NCI-H2029 treated with DMSO at 0.1 percent for 48 hours (cell line): ENCODE measurements at places on chromosomes 11 and 22.
A peak's percentile ranks its signal among the peaks of the same experiment; 100 is the strongest.

DNA sequence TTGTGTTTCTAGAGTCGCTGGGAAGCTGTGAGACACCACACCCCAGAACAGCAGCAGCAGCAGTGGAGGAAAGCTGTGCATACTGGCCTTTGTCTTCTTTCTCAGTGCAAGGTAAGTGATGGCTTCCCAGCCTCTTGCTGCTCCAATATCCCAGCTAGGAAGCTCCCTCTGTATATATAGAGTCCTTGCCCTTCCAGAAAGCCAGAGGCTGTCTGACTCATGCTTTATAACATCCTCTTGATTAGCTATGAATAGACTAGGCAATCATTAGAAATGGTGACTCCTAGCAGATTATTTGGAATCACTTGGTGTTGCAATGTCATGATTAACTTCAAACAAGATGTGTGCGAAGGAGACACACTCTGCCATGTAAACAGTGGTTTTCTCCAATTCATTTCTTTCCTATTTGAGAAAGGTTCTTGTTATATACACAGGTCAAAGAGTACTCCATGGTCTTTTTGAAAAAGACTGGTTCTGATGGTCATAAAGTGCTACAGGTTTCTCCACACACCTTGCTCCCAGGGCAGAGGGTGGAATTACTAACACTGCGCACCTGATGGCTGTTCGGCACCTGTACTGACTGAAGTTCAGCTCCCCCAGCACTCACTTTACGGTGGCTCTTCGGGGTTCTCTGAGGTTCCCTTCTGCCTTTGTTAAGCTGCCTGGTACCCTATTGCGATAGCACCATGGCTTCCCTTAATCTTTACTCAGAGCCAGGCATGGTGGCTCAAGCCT lies at the start of gene MMP1:
Gene MMP1, minus strand, starts transcription at position 149 of the 735 bp plus-strand sequence. Its CDS starts 68 bp downstream, at position 81.
- no peak for DNase-seq

DNA sequence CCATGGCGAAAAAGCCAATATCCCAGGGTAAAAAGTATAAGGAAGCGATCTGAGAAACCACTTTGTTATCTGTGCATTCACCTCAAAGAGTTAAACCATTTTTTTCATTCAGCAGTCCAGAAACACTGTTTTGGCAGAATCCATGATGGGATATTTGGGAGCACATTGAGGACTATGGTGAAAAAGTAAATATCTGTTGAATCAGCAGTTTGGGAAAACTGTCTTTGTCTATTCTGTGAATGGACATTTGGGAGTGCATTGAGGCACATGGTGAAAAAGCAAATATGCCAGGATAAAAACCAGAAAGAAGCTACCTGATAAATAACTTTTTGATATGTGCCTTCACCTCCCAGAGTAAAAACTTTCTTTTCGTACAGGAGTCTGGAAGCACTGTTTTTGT lies 187.4 kb downstream of the OR4A47 start:
- DNase-seq = no peak

DNA sequence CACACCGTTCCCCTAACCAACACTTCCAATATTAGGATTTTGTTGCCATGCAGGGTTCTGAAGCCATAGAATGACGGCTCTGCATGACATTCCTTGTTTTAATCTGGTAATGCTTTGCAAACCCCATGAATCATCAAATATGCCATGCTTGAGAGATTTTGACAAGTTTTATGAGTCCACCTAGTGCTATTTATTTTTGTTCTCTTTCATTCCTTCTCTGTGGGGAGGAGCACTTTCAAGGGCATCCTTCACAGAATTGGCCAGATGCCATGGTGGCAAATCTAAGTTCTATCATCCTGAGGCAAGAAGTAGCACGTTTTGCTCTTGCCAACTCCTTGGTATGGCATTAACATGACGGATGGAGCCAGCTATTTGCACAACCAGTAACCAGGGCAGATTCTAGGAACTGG lies 268.4 kb downstream of the FAM76B start:
- DNase-seq = no peak

GRCh38 chr11:81000334-81000733 lies 1559.5 kb upstream of the TENM4 start:
- DNase-seq = no peak

- DNase-seq = no peak
Observed at GRCh38 chr11:12460466-12460865, 83.1 kb downstream of the PARVA start.

GRCh38 chr11:10540546-10540914 lies 457 bp downstream of the RNF141 start:
- DNase-seq = no peak

DNA sequence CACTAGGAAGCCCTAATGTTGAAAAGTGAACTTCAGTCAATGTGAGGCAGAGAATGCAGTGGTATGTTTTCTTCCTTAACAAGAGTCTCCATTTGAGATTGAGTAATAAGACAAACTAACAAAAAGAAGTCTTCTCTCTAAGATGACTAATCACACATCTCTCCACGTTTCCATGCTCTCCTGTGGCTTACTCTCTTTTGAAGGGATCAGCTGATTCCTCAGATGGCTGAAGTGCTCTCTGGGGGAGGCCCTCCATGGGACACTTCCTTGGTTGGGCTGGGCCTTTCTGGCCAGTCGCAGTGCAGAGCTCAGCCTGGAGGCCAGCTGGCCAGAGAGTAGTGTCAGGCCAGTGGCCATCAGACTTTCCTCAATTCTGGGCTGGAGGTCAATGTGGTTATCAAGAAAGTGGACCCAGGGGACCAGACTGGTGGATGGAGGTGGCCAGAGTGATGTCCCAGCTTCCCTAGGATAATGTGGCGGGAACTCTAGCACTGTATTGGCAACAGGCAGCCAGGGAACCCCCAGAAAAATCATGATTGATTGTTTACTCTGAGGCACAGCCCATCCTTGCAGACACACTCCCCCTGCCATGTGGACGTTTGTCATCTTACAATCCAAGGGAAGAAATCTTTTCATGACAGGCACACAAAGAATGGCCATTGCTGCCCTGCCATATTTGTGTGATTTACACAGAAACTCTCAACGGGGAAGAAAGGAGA lies 14.5 kb downstream of the CSRP3 start:
- DNase-seq = no peak

- no peak for DNase-seq
Observed at GRCh38 chr11:27816197-27816596, 115.9 kb upstream of the BDNF start.

DNA sequence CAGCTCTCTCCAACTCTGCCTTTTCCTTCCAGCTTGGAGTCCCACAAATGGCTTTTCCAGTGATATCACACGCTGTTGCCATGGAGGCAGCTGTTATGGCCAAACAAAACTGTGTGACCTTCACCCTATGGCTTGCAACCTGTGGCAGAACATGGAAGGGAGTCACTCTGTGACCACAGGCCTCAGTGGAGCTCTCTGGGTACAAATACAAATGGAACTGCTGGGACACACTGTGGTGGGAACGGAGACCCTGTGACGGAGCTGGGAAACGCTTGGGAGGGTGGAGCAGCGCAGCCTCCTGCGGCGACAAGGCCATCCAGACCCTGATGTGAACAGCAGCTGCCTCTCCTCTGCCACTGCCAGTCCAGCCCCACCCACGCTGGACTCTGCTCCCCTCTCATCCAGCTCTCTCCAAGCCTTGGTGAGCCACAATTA lies 162.5 kb downstream of the ETS1 start:
- no peak for DNase-seq

- no peak for DNase-seq
Observed at GRCh38 chr11:2563213-2564007, 118.6 kb downstream of the KCNQ1 start.

GRCh38 chr22:17846326-17846992 lies 72.2 kb upstream of the BID start:
- DNase-seq = no peak

GRCh38 chr11:120867024-120867423 lies 156.9 kb upstream of the TBCEL start:
- no peak for DNase-seq

- DNase-seq = no peak
Observed at GRCh38 chr11:17273668-17274282, 2.8 kb upstream of the NUCB2 start.

DNA sequence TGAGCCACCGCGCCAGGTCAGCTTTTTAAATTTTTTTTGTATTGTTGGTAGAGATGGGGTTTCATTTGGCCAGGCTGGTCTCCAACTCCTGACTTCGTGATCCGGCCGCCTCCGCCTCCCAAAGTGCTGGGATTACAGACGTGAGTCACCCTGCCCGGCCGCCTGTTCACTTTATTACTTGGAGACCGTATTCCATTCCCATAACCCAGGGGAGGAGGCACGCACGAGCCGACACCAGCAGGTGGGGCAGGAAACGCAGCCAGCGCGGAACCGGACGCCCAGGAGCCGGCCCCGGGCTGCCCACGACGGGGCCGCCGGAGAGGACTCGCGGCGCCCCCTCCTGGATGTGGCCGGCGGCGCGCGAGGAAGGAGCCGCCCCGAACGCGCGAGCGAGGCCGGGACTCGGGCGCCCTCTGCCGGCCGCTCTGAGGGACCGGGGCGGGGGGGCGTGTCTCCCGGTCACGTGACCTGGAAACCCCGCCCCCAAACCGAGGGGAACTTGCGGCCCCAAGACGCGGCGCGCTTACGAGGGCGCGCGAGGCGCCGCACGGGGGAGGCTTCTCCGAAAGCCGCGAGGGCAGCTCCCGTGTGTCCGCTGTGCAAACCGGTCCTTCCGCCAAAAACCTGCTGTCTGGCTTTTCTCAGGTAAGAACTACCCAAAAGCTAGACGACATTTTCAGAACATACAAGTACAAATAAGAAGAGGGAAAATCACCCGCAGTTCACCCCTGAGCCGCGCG lies 11.6 kb upstream of the RNH1 start:
- DNase-seq = peak; percentile 20

DNA sequence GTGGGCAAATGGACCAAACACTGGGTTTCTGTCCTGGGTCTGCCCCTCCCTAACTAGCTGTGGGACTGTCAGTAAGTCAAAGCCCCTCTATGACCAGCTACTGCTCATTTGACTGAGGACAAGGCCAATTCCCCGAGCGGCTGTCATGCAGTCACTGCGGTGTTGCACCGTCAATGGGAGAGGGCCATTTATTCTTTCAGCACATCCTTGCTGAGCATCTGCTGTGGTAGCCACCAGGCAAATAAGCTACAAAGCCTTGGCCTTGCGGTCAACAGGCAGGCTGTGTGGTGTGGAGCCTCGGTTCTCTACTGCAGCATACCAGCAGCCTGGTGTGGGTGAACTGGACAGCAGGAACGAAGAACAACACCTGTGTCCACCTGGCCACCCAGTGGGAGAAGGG lies 25.8 kb upstream of the SERPIND1 start:
- DNase-seq = no peak

- no peak for DNase-seq
Observed at GRCh38 chr22:26134654-26135330, 34.5 kb upstream of the SEZ6L start.

DNA sequence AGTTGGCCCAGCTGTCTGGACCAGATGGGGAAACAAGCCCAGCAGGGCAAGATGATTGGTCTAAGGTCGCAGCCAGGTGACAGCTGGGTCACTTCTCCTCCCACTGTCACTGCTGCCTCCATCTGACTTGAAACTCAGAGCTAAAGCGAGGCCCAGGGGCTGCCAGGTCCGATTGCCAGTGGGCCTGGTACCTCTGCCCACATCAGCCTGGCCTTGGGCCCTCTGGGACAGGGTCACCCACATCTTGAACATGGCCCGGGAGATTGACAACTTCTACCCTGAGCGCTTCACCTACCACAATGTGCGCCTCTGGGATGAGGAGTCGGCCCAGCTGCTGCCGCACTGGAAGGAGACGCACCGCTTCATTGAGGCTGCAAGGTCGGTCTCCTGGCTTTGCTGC lies 5.8 kb downstream of the SSH3 start:
- no peak for DNase-seq

DNA sequence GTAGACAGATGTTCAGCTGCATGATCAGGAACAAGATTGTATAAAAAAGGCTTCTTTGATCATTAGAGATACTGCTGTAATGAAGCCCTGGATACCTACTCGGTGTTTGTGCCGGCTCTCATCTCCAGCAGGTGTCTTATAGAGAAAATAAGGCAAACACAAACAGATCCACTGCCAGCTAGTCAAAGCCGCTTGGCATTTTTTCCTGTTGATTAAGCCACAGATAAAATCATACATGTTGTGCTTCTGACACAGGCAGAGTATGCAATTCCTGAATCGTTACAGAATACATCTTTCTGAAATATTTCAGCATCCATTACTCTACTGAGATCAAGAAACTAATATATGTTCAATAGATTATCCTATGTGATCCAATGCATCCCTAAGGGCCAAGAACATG lies 206.9 kb downstream of the CADM1 start:
- DNase-seq = no peak

DNA sequence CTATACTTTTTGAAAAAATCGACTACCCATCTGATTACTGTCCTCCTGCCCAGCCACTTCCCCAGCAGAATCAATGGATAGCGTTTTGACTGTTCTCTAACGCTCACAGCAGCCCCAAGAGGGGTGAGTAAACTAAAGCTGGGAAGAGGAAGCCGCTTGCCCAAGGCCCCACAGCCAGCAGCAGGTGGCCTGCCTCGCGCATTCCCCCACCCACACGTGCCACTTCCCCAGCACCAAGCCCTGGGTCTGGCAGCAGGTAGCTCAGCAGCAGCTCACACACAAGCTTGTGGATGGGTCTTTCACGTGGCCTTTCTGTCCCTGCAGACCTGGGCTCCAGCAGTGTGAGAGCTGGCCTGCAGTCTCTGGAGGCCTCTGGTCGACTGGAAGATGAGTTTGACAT lies 34.3 kb downstream of the TOM1 start:
- DNase-seq = no peak

DNA sequence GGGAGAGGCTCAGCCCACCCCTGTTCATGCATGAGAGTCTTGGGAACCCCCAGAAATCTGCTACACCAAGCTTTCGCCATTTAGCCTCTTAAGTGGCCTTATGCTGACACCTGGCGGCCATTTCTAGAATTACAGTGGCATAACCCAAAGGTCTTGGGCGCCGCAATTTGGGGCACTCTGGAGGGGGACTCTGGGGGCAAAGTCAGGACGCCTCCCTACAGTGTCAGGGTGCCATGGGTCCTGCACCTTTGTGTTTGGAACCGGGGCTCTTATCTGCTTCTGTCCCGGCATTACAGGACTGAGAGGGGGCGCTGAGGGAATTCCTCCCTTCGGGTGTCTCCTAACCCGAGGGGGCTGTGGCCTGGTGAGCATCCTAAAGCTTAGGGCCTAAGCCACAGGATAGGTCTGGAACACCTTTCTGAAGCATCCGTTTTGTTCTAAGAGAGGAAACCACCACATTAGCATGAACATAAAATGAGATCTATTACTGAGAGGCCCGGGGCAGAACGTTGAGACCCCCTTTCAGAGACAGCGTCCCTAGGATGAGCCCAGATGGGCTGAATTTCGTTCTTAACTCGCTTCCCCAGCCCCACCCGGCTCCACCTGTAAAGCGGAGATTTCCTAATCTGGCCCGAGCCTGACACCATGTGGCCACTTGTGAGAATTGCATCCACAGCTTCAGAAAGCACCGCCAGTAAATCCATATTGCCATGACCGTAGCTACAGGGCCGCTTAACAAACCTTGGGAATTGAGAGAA lies 9.3 kb downstream of the INS start:
- DNase-seq = peak; percentile 10

- DNase-seq = no peak
Observed at GRCh38 chr11:93845181-93846092, 5.0 kb downstream of the VSTM5 start.

- no peak for DNase-seq
Observed at GRCh38 chr22:48899523-48900326, 927.9 kb downstream of the BRD1 start.

- DNase-seq = no peak
Observed at GRCh38 chr11:61820174-61820573, 3.4 kb upstream of the FADS1 start.
